ENCODE measurements at places on chromosomes 6 and 20. TPM values are rescaled to one million over a fixed set of nuclear protein-coding genes. Genes with fewer than 3 reads are reported as not detected.

The MYMX gene
- total RNA-seq, result not detected

The BIRC7 gene
- total RNA-seq, result not detected

The PRND gene
- not detected for total RNA-seq

DNA sequence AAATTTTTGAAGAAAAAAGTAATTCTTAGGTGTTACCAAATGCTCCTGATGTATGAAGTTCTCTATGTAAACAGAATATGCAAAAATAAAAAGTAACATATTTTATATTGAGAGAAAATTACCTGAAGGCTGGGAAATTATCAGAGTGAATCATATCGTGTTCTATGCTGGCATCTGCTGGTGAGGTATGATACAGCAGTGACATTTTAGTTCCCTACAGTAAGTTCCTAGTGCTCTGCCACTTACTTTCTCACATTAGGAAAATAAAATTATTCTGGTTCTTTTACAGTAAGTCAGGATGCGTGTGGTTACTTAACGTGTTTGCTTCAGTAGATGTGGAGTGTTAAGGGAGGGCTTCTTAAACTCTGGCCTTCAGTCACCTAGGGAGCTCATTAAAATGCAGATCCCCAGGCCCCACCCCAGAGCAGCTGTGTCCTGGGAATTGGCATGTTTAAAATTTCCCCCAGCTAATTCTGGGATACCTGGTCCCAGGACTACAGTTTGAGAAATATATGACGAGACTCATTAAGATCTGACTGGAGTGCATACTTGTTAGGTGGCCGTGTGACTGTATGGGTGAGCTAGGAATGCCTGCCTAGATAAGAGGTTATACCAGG is 3.2 kb downstream of the ACTR5 start:
- no peaks in the 10 kb centered on the region for H3K27me3 ChIP-seq
- H3K27ac ChIP-seq, result no peak overlapping the region
- DNase-seq, result no peak
- no peak overlapping the region for H3K4me3 ChIP-seq

The CCN2 gene
- total RNA-seq, result 878 TPM

DNA sequence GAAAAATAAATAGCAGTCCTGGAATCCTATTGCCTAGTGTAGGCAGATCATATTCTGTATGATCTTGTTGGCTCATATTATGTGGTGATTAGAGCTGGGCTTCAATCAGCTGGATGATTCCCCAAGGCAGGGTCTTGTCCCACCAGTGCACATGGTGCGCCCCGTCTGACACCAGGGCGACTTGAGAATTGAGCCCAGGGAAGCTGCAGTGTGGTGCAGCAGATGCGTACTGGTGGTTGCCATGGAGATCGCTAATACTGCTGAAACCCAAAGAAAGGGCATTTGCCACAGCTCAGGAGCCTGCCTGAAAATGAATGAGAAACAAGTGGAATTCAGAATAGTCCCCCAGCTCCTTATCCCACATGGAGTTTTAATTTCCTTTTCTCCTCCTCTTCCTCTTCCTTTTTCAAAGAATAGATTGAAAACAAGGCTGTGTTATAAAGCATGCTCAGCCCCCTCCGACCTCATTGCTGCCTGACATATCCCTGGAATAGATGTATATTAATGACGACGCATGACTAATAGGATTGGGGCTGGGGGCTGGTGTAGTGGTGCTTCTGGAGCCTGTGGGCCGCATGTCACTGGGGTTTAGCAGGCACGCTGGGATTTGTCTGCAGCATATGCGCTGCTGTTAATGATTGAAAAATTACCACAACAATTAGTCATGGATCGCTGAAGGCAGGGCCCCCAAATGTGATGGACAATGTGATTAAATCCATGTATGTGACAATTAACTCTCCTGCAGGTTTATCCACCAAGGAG is 210.5 kb downstream of the FARS2 start:
- no peaks in the 10 kb centered on the region for H3K27me3 ChIP-seq
- no peaks in the 10 kb centered on the region for H3K36me3 ChIP-seq
- no peak for DNase-seq

DNA sequence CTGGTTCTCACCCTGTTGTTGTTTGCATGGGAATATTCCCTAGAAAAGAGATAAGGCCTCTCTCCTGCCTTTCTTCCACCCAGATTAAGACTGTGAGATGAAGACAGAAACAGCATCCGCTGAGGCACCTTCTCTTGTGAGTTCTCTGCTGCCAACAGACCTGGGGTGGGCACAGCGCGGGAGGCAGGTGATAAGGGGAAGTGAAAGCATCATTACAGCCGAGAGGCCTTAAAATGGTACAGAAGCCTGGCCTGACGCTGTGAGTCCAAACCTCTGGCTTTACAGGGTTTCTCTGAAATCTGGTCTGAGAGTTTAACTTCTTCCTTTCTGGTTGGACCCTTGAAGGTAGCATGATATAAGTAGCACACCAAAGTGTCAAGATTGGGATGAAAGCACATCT is 21.0 kb upstream of the IYD start:
- H3K4me3 ChIP-seq, result no peak overlapping the region
- no peaks in the 10 kb centered on the region for H3K27me3 ChIP-seq
- H3K27ac ChIP-seq, result no peak overlapping the region
- peaks cover 17% of the 10 kb centered on the region for H3K4me1 ChIP-seq
- no peaks in the 10 kb centered on the region for H3K36me3 ChIP-seq

DNA sequence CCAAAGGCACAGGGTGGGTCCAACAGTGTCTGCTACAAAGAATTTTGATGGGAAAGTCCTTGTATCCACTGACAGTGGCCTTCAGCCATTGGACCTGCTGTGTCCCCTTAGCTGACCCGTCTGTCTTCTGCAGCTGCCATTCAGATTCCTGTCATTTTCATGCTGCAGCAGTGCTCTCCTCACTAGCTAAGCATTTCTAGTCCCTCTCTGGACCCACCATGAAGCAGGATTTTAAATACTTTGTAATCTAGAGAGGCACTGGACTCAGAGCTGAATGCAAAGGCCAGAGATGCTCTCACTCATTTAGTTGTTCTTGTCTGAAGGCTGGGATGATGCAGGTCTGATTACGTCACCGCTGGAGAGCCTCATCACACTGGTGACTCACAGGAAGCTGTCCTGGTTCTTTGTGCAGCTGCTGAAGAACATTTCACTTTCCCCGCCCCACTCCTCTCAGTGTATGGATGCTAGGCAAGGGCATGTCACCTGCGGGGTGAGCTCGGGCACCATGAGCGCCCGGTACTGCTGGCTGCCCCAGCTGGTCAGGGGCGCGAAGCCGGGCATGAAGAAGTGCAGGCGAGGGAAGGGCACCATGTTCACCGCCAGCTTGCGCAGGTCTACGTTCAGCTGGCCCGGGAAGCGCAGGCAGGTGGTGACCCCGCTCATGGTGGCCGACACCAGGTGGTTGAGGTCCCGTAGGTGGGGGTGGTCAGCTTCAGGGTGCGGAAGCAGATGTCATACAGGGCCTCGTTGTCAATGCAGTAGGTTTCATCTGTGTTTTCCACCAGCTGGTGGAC is 19.4 kb upstream of the TUBB2A start:
- H3K4me1 ChIP-seq, result peaks cover 3% of the 10 kb centered on the region
- DNase-seq, result no peak
- no peaks in the 10 kb centered on the region for H3K36me3 ChIP-seq
- H3K4me3 ChIP-seq, result no peak overlapping the region
- H3K27ac ChIP-seq, result no peak overlapping the region

DNA sequence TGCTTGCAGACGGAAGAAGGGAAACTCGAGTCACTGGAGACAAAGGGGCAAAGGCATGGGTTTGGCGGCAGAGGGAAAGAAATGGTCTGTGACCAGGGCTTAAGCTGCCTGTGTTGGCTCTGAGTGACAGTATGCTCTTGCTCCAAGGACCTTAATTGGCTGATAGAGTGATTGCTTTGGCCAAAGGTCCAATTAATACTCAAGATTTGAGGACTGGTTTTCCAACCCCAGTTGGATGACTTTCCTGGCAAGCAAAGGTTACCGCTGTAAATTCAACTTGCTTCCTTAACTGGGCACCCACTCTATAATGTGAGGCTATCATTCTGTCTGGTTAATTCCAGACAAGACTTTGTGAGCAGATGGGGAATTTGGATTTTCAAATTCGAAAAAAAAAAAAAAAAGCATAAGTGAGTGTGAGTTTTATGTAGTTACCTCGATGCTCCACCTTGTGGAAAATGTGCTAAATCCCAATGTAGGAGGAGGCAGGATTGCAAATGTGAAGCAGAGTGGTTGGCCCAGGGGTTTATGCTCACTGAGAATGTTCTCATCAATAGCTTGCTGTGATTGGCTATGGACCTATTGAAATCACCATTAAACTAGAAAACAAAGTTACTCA is 150.7 kb upstream of the GMDS start:
- H3K27ac ChIP-seq, result no peak overlapping the region
- H3K4me1 ChIP-seq, result no peaks in the 10 kb centered on the region
